ENCODE measurements at places on chromosomes 4 and X.

DNA sequence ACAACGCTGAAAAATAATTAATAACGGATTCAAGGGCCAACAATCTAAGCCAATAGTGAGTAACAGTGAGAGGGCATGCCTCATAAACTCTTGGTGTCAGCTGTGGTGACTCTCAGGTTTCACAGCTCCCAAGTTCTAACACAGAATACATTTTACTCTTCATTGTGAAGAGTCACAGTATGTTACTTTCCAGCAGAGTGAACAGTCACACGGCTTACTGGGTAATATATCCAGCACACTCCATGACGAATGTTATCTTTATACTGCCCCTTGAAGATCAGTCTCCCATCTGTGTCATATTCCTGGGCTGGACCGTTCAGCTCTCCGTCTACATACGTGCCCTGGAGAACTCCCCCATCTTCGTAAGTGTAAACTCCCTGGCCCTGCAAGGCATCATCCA, 23.1 kb downstream of the SETD7 start:
- no peak for DNase-seq

GRCh38 chrX:19592952-19593351, 77.6 kb upstream of the MAP3K15 start:
- no peak for DNase-seq

GRCh38 chr4:165152527-165152926, 39.9 kb upstream of the TMEM192 start:
- DNase-seq: no peak

- DNase-seq: no peak
These were observed 10.9 kb downstream of the MAD2L1 start for GRCh38 chr4:120055795-120056194.

DNA sequence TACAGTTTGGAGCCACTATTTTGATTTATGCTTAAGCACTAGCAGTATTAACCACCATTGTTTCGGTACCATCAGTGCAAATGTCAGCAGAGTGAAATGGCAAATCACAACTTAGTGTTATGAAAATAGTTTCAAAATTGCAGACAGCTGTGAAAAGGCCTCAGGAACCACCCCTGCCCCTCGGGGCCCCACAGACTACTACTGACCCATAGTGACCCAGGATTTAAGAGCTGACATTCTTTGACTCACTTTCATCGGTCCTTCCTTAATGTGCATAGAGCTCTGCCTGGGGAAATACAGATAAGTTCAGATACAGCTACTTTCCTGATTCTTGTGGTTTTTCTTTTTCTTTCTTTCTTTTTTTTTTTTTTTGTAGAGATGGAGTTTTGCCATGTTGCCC, 3.3 kb upstream of the BBS7 start:
- no peak for DNase-seq

DNA sequence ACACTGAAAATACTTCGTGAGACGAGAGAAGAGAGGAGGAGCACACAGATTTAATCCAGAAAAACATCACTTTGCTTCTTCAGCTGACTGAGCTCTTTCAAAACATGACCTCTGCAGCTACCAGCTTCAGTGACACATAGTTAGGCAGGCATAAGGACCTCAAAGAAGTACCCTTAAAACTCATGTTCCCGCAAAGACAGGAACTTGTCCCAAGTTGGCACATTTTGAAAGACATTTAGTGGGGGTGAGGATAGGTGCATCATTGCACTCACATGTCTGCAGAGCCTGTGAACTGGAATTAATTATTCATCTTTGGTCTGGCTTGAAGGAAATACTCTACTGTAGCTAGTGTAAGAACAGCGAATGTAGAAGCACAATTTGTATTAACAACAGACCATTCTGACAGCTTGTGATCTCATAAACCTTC, 221.8 kb downstream of the MGST2 start:
- DNase-seq: no peak

DNA sequence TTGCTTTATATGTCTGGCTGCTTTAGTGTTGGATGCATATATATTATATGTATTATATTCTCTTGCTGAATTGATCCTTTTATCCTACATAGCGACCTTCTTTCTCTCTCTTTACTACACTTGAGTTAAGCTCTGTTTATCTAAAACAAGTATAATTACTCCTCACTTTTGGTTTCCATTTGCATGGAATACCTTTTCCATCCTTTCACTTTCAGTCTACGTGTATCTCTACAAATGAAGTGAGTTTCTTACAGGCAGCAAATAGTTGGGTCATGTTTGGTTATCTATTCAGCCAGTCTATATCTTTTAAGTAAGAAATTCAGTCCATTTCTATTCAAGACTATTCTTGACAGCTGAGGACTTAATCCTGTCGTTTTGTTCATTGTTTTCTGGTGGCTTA, 167.5 kb upstream of the USP38 start:
- no peak for DNase-seq

DNA sequence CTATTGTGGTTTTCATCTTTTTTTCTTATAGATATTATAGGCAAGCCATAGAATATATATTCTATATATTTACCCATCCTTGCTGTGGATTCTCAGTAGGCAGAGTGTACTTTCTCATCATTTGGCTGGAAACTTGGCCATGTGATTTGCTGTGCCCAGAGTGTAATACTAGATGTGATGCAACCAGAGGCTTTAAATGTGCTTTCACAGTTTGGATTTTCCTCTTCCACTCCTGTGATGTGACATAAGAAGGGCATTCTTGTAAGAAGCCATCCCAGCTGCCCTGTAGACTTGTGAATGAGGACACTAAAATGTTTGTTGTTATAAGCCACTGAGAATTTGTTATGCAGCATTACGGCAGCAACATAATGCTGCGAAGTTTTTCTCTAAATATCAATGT, 10.4 kb upstream of the HPGDS start:
- DNase-seq: no peak

- no peak for DNase-seq
These were observed 349.2 kb upstream of the NOCT start for GRCh38 chr4:138666366-138666765.

DNA sequence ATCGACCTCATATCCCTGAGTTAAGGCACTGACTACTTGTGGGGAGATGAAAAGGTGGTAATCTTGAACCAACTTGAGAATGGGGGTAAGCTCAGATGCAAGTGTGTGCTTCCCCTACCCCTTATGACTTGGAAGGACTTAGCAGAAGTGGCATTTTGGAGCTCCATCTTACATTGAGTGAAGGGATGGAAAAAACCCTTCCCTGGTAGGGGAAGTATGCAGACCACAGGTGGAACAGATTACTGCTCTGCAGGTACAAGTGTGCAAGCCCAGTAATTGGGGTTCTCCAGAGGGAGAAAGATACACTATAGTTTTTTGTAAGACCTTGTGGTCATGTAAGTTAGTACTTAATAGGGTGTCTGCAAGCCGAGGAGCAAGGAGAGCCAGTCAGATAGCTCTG, 12.2 kb upstream of the WDR1 start:
- no peak for DNase-seq

DNA sequence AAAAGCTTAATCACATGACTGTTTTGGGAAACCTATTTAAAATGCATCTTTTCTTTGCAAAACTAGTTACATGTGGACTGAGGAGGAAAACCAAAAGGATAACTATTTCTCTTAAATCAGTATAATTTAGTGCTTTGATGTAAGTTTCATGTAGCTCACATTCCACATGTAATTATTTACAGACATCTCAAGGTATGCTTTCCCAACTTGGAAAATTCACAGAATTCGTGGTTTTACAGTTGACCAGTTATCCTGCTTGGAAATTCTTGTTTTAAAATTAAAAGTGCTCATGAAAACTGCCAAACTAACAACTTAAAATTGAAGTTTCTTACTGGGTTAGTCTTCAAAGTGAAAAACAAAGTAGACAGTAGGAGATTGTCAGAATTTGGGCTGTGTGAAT, 52.4 kb downstream of the EDNRA start:
- DNase-seq: no peak

- no peak for DNase-seq
These were observed 54.1 kb downstream of the GAB1 start for GRCh38 chr4:143390764-143391163.

All from stimulated activated CD8-positive, alpha-beta memory T cell treated with anti-CD3 and anti-CD28 coated beads, Interleukin-2, amount 100 ng/mL, for 1 hour (primary cell).